ENCODE measurements at places on chromosomes 4 and X.
A peak's percentile ranks its signal among the peaks of the same experiment; 100 is the strongest.

GRCh38 chr4:123476089-123476488 lies 79.5 kb downstream of the SPRY1 start:
- DNase-seq, result no peak

DNA sequence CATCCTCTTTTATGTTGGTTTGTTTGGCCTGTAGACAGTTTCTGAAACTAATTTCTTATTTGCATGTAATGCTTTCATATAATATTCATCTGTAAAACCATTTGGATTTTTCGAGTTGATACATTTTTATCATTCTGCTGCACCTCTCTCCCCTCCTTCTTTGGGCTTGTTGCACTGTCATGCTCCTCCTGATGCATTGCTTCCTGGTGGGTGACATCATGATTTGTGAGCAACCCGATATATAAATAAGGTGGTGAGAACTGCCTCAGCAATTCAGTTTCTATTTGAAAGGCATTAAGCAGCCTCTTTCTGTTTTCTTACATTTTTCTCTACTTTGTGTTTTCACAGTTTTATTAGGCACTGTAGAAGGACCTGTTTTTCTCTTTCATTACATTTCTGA lies 515.7 kb downstream of the RPA4 start:
- no peak for DNase-seq

DNA sequence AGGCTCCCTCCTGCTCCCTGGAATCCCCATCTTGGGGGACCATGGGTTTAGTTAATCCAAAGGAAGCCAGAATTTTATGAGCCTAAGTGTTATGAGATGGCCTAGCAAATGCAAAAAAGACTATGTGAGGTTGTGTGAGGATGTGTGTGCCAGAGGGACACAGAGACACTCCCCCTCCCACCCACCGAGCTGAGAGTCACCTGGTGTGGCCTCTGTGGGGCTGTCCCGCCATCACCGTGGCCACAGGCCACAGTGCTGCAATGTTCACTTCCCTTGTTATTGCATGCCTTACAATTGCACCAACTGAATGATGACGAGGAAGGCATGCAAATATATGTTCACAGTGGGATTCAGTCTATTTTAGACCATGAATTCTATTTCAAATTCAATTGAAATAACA lies 601 bp upstream of the FGFBP2 start:
- DNase-seq, result peak; percentile 91

- DNase-seq, result no peak
Observed at GRCh38 chr4:6362896-6363295, 93.2 kb downstream of the WFS1 start.

DNA sequence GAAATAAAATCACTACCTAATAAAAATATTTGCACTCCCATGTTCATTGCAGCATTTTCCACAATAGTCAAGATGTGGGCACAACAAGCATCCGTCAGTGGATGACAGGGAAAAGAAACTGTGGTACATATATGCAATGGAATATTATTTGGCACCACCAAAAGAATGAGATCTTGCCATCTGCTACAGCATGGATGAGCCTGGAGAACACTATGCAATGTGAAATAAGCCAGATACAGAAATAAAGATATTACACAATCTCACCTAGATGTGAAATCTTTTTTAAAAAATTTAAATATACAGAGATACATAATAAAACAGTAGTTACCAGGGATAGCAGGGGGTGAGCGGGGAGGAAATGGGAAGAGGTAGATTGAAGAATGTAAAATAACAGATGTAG lies 44.8 kb downstream of the LDB2 start:
- no peak for DNase-seq

Measured in stimulated activated naive CD8-positive, alpha-beta T cell treated with anti-CD3 and anti-CD28 coated beads, Interleukin-15, amount 100 ng/mL, for 72 hours (primary cell).